ENCODE measurements at places on chromosomes 5 and 9. TPM values are rescaled to one million over a fixed set of nuclear protein-coding genes. Genes with fewer than 3 reads are reported as not detected.

GARIN3 gene
- total RNA-seq, result not detected

RANBP3L gene
- total RNA-seq, result 3.9 TPM

SH2D3C gene
- total RNA-seq, result 9.1 TPM

DNAJC18 gene
- 14.6 TPM for total RNA-seq

CRB2 gene
- total RNA-seq, result 0.06 TPM

CBY3 gene
- not detected for total RNA-seq

FOXE1 gene
- not detected for total RNA-seq

ERCC6L2 gene
- total RNA-seq, result 36.6 TPM

TEX48 gene
- total RNA-seq, result not detected

RASEF gene
- 30.3 TPM for total RNA-seq

SLC22A4 gene
- 0.37 TPM for total RNA-seq
